Right renal pelvis (tissue), 4 donors: ENCODE measurements at places on chromosomes 6 and 20.

GRCh38 chr6:91523511-91523910 is 936.6 kb upstream of the MAP3K7 start:
- DNase-seq = no peak

- DNase-seq = no peak
These were observed 56.8 kb downstream of the SNX9 start for GRCh38 chr6:157879873-157880254.

- no peak for DNase-seq
These were observed 17.4 kb downstream of the CST7 start for GRCh38 chr20:24966317-24967012.

GRCh38 chr6:24229696-24230405 is 103.8 kb downstream of the NRSN1 start:
- no peak for DNase-seq

GRCh38 chr6:4853349-4853748 is 77.1 kb downstream of the CDYL start:
- DNase-seq = no peak

DNA sequence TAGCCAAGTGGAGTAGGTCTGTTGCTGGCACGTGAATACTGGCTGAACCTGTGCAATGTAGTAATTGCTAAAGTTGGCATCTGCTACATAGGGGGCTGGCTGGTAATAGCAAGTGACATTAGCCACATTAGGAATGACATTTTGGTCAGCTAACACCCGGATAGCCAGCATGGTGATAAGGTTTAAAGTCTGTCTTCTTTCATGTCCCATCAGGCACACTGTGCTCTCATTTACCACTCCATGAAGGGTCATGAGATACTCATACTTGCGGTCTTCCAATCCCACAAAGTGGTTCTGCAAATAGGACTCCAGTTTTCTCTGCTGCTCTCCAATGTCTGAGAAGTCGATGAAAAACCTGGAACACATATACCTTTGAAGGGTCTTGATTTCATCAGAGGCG is 2.8 kb downstream of the TENT5A start:
- no peak for DNase-seq

GRCh38 chr6:129766959-129767728 is 57.2 kb upstream of the ARHGAP18 start:
- DNase-seq = no peak

GRCh38 chr6:112286500-112287144 is 32.3 kb upstream of the LAMA4 start:
- DNase-seq = no peak
